Stimulated activated CD4-positive, alpha-beta T cell treated with anti-CD3 and anti-CD28 coated beads, Interleukin-4, amount 100 ng/mL, for 4 hours (primary cell): ENCODE measurements at places on chromosomes 13 and 19.

DNA sequence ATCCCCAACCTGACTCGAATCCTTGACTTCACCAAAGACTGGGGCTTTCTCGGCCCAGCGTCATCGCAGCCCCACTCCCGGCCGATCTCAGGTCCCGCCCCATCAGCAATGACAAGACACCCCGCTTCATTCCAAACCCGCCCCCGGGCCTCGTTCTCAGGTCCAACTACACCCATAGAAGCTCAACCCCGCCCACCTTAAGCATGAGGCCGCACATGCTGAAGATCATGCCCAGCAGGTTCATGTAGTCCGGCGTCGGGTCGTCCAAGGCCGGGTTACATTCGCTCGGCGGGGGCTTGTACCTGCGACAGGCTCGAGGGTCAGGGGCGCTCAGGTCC lies 2.3 kb downstream of the WDR83 start:
- DNase-seq: peak; percentile 56

DNA sequence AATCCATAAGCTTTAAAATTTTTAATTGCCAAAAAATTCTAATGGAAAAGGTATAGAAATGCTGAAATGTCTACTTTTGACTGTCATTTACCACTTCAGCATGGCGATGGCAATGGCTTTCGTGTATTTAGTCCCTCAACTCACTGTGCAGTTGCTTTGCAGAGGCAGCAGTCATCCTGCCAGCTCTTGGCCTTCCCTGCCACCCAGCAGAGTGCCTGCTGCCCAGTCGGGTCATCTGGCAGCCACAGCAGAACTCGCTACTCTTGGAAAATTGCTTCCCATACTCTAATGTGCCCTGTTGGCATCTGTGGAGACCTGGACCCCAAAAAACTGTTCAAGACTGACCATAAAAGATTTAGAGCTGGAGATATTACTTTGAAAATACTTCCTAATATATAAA lies 383.2 kb downstream of the UQCRFS1 start:
- no peak for DNase-seq

DNA sequence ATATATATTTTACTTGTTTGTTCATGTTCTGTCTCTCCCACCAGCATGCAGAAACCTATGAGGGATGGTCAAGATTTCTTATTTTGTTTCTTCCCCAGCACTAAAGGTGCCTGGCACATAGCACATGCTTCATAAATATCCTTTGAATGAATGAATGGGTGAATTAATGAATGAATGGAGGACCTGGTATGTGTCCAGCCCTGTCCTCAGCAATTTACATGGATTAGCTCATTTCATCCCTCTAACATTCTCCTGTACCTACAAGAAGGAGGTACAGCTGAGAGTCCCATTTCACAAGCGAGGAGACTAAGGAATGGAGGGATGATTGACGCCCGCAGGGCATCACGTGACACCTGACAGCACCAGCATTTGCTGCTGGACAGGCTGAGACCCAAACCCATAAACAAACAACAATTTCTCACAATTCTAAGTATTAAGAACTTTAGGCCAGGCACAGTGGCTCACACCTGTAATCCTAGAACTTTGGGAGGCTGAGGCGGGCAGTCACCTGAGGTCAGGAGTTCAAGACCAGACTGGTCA lies 6.8 kb upstream of the BCAT2 start:
- no peak for DNase-seq

- no peak for DNase-seq
These were observed 41.2 kb downstream of the ABCC4 start for GRCh38 chr13:95260031-95260525.
